ENCODE measurements at places on chromosomes 4 and X.

DNA sequence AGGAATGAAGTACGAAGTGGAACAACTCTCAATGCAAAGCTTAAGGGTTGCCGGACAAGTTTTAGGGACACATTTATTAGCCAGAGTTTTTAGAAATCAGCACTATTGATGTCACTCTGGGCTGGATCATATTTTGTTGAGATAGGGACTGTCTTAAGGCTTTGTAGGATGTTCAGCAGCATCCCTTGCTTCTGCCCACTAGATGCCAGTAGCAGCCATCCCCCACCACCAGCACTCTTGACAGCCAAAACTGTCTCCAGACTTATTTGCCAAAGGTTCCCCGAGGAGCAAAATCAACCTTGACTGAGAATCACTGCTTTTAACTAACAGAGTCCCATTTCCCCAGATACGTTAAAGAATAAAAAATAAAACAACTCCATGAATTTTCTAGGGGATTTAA, 1497.3 kb downstream of the STIM2 start:
- DNase-seq, result peak; percentile 3

DNA sequence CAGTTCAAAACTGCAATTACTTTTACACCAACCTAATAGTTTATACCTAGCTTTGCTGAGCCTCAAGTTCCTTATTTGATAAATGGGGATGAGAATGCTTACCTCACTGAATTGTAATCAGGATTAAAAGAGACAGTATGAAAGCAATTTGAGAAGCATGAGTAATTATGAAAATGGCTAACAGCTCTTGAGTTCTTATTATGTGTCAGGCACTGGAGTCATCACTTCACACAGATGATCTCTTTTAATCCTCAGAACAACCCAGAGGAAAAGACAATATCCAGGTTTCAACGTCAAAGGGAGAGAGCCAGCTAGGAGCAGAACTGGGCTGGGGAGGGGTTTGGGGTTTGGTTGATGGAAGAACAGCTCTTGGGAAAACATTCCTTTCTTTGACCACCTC, 221.0 kb upstream of the NWD2 start:
- no peak for DNase-seq

DNA sequence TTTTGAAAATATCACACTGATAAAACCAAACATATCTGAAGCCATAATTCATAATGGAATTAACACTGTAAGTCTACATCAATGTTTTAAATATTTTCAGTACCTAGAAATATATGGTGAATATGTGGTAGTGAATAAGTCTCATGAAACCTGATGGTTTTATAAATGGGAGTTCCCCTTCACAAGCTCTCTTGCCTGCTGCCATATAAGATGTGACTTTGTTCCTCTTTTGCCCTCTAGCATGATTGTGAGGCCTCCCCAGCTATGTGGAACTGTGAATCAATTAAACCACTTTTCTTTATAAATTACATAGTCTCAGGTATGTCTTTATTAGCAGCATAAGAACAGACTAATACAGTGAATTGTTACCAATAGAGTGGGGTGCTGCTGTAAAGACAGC, 536.8 kb upstream of the GALNT7 start:
- DNase-seq, result no peak

- DNase-seq, result no peak
Observed at GRCh38 chrX:37873220-37873619, 25.8 kb upstream of the DYNLT3 start.

GRCh38 chr4:106971636-106972035, 64.5 kb downstream of the DKK2 start:
- no peak for DNase-seq

DNA sequence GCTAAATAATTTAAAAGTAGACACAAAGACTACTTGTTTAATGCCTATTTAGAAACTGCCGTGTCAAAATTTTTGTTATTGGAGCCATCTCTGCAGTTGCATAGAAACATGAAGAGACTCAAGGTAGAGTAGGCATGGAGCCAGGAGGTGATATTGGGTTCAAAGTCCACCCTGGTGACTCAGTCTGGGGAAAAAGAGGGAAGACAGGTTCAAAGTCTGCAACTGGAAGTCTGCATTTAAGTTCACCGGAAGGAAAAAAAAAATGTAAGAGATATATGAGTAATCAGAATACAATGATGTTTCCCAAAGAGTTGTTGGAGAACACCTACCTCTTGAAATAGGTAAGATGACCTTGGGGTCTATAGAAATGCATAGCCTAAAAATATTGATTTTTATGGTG, 67.4 kb upstream of the QRFPR start:
- DNase-seq, result no peak

- DNase-seq, result no peak
Observed at GRCh38 chr4:8286719-8287342, 17.3 kb downstream of the HTRA3 start.

- DNase-seq, result no peak
Observed at GRCh38 chr4:178275671-178276360, 833.6 kb upstream of the AGA start.

GRCh38 chr4:169160825-169161224, 109.9 kb downstream of the SH3RF1 start:
- DNase-seq, result no peak

DNA sequence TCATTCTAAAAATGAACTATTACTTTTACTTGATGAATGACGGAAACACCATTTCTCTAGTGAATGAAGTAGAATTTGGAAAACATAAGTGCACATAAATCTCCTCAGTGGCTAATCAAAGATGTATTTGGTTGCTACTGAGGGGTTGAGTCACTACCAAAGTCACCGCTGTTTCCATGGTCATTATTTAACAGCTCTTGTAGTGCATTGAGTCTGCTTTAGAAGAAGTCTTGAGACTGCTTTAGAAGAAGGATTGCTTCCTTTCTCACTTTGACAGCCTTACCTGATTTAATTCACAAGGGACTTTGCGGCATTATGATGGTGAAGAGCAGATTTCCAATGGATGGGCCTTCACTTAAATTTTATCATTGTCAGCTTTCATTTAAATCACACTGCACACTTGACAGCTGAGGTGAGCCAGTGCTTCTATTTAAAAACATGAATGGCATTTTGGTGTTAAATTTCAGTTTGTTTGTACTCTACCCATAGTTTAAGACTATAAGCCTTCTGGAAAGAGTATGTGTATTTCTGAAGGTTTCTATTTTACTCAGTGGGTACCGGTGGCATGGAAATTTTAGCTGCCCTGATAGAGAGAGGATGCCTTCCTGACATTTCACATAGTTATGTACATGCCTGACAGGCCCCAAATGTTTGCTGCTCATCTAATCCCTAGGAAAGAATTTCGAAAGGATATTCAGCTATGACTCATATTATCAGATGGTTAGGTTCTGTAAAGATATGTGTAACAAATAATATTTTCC, 9.5 kb downstream of the ASB5 start:
- no peak for DNase-seq

- no peak for DNase-seq
Observed at GRCh38 chr4:141462361-141462760, 174.0 kb upstream of the IL15 start.

DNA sequence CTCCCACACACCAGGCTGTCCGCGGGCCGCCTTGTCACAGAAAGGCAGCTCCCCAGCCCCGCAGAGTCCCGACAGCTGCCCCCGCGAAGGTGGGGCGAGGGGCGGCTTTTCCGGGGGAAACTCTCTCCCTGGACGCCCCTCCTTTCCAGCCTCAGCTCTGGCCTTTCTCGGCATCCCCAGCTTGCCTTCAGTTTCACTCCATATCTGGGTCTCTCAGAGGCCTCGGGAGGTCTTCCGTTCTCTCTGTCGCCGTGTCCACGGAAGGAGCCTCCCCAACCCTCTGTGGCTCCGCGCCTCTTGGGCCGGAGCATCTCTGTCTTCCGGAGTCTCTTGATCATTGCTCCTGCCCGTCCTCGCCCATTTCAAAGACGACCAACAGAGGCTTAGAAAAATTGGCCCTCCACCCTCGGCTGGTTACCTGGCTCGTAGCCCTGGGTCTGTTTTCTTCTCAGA, 6.1 kb upstream of the MSX1 start:
- DNase-seq, result no peak

DNA sequence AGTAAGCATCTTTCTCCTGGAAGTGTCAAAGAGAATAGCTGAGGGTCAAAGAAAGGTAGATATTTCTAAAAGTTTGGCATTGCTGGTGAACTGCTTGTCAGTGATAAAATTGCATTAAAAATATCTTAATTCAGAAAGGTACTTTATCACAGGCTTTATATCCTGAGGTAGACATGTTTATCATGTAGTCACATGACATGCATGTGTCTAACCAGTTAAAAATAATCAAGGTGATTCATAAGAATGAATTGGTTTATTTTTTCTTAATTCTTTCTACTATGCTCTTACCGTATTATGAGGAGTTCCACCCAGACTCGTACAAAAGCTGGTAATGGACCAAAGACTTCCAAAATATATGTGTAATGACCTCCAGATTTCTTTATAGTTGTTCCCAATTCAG, 6.1 kb downstream of the SLC7A11 start:
- DNase-seq, result no peak

GRCh38 chrX:14095702-14096101, 66.0 kb upstream of the GEMIN8 start:
- DNase-seq, result peak; percentile 17

GRCh38 chr4:95360256-95360903, 188.4 kb downstream of the UNC5C start:
- DNase-seq, result no peak

- no peak for DNase-seq
Observed at GRCh38 chrX:989959-990510, 222.4 kb downstream of the CRLF2 start.

- DNase-seq, result no peak
Observed at GRCh38 chrX:140141444-140142029, 176.2 kb upstream of the CXorf66 start.

GRCh38 chr4:10240691-10241090, 124.1 kb upstream of the WDR1 start:
- no peak for DNase-seq

GRCh38 chr4:102598762-102599374, 97.7 kb downstream of the NFKB1 start:
- DNase-seq, result no peak

- no peak for DNase-seq
Observed at GRCh38 chr4:175973027-175973923, 92.4 kb upstream of the WDR17 start.

GRCh38 chr4:56530269-56531148, 24.9 kb downstream of the ARL9 start:
- peak; percentile 23 for DNase-seq

DNA sequence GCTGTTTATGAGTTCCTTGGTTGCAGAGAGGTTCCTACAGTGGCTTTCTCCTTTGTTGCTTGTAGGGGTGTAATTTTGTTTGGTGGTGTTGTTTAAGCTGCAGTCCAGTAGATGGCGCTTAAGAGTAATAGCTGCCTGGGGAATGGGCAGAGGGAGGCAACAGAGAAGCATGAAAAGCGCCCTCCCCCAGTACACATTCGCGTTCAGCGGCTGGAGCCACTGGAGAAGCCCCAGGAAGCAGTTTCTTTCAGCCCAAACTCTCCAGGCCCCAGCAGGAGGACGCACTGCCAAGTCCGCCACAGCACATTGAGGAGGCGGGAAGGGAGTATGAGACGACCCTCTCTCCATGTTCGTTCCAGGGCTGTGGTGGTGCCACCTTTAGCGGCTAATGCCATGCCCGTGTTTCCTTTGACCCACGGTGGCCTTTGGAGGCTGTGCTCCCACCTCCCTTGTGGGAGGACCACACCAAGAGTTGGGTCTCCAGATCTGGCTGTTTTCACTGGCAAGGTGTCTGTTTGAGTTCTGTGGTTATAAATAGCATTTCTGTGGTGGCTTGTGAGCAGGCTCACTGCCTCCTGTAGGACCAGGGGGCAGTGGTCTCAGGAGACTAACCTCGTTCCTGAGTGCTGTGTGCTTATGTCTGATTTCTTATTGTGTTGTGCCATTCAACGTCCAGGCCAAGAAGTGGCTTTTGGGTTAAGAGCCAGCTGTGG, 252.3 kb downstream of the ARHGAP10 start:
- DNase-seq, result peak; percentile 42

DNA sequence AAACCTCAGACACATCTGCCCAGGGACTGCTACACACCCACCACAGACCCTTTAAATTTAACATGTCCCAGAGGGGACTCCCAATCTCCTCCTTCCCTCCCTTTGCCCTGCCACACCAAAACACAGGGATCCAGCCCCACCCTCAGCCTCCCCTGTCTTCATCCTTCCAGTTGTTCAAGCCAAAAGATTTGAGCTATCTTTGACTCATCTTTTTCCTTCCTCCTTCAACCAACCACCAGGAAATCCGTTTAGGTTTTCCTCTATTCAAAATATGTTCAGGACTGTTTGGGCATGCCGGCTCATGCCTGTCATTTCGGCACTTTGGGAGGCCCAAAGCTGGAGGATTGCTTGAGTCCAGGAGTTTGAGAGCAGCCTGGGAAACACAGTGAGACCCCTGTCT, 6.9 kb upstream of the STK32B start:
- DNase-seq, result no peak

Data from iPS DF 19.7 (cell line).